ENCODE measurements at places on chromosomes 1 and 21.

DNA sequence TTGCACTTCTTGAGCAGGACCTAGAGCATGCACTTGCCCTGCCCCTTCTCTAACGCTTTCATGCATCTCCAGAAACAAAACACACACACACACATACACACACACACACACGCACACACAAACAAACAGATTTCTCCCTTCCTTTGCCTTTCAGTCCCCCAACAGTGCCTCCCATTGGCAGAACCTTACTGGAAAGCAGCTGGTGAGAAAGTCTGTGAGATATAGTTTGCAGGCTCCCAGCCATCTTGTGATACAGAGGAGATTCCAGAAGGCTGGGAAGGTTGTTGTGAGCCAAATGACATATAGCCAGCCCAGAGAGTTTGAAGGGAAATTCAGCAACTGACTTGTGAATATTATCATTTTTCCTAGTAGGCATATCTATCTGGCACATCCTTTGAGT lies 35.9 kb upstream of the ZRANB2 start:
- no peak for DNase-seq

DNA sequence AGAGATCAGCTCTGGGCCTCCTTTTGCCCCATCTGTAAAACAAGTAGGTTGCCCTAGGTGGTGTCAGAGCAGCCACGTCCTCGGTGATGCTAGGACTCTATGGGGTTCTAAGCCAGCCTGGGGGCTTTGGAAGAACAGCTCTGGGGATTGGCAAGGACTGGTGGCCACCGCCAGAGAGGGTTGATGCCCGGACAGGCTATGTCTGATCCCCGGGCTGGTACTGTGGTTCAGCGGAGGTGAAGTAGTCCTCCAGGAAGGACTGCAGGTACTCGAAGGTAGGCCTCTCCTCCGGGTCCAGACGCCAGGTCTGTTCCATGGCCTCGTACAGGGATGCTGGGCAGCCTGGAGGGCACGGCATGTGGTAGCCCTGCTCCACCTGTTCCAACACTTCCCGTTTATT lies 8.8 kb upstream of the AHDC1 start:
- no peak for DNase-seq

- no peak for DNase-seq
Observed at GRCh38 chr1:78440381-78440793, 50.4 kb upstream of the PTGFR start.

DNA sequence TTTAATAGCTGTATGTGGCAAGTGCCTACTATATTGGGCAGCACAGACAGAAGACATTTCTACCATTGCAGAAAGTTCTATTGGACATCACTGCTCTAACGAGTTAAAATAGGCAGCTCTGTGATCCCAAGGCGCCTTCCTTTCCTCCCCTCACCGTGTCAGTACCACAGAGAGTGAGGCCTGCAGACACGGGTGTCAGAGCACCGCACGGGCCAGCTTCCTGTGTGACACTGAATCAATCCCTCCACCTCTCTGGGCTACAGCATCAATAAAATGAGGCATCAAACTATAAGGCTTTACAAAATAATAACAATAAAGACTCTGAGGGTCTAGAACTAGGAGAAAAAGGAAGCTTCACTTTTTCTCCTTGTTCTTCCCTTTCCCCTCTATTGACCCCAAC lies 246.7 kb downstream of the FOXD2 start:
- DNase-seq = no peak

- no peak for DNase-seq
Observed at GRCh38 chr1:181190364-181191035, 102.0 kb downstream of the IER5 start.

- DNase-seq = peak; percentile 24
Observed at GRCh38 chr1:70156529-70157120, 48.8 kb downstream of the LRRC40 start.

All from SW 1271 (cell line).